ENCODE measurements at places on chromosomes 1 and 21.

- no peak for DNase-seq
Measured at GRCh38 chr1:28115267-28115666, 26.9 kb upstream of the EYA3 start.

GRCh38 chr1:180280617-180281016, 50.6 kb downstream of the LHX4 start:
- no peak for DNase-seq

- no peak for DNase-seq
Measured at GRCh38 chr1:116855773-116856201, 53.9 kb upstream of the PTGFRN start.

DNA sequence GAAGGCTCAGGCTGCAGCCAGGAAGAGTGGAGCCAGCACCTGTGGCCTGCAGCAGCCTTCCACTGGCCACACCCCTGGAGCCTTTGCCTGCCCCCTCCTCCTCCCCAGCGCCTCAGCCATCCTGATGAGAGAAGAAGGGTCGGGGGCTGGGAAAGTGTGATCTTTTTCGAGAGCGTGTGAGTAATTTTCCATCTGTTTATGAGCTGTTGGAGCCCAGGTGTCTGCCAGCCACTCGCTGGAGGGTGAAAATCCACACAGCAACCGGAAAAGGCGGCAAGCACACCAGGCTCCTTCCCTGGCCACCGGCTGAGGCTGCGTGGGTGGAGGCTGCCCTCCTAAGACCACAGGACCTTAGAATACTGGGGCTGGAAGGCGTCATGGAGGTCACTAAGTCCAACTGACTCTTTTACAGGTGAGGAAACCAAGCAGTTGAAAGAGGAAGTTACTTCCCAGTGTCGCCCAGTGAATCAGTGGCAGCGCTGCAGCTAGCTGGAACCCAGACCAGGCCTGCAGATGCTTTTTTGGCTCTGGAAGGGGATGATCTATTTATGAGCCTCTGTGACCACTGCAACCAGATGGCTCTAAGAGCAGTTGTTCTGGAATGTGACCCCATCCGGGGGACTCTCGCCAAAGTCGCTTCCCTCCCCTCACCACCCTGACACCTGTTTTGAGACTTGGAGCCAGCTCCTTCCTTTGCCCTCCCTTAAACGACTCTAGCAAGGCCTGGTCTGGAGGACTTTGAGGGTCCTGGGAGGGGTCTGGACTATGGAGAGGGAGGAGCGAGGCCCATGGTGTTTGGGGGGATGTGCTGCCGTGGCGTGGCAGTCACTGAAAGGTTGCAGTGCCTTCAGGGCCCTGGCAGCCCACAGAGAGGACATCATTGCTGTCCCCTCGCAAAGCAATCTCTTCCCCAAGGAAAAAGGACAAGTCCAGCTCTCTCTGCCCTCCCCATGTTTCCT, 54.5 kb downstream of the LGR6 start:
- no peak for DNase-seq

GRCh38 chr21:25619198-25619597, 11.9 kb upstream of the MRPL39 start:
- no peak for DNase-seq

GRCh38 chr1:151318975-151319374, 8.2 kb downstream of the PI4KB start:
- no peak for DNase-seq

GRCh38 chr1:16922466-16922865, 735 bp downstream of the CROCC start:
- DNase-seq = no peak

GRCh38 chr1:59678493-59679228, 136.1 kb upstream of the HOOK1 start:
- peak; percentile 99 for DNase-seq

- no peak for DNase-seq
Measured at GRCh38 chr21:41375875-41376274, 14.0 kb downstream of the MX2 start.

DNA sequence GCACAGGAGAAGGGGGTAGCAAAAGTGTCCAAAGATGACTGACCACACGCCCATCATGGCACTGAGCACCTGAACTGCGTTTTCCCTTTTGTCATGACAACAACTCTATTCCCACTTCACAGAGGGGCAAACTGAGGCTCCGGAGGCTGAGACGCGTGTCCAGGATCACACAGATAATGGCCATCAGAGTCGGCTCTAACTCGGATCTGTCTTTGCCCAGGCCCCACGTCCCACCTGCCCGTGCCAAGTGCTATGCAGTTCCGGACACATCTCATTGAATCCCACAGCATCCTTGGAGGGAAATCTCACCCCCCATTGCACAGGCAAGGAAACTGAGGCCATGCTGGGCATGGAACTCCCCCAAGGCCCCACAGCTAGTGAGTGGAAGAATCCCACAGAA, 62.1 kb downstream of the MATN1 start:
- no peak for DNase-seq

DNA sequence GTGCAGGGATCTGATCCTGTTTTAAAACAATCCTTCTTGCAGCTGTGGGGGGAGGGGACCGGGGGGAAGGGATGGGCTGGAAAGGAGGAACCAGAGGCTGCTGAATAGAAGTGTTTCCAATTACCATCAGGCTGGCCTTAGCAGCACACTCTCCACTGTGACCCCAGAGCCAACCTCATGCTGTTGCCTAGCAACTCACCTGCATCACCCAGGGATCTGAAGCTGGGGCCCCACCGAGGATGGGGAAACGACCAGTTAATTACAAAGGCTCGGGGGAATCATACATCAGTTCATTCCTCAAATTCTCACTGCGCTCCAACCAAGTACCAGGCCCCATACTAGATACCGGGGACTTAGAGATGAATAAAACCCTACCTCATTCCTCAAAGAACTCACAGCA, 11.9 kb upstream of the GPX7 start:
- no peak for DNase-seq

Data from kidney glomerular epithelial cell (primary cell).